ENCODE measurements at places on chromosomes 1 and 21. TPM values are rescaled to one million over a fixed set of nuclear protein-coding genes. Genes with fewer than 3 reads are reported as not detected.

The IVL gene
- 0.09 TPM for polyA plus RNA-seq

The TLCD4 gene
- polyA plus RNA-seq, result 6.4 TPM

The OR6K3 gene
- 0.08 TPM for polyA plus RNA-seq

The UBAP2L gene
- polyA plus RNA-seq, result 185 TPM

The GBP2 gene
- 2.0 TPM for polyA plus RNA-seq

The BSND gene
- 3.3 TPM for polyA plus RNA-seq

The KIF14 gene
- 9.1 TPM for polyA plus RNA-seq

The PODN gene
- polyA plus RNA-seq, result 2.6 TPM

The ELF3 gene
- polyA plus RNA-seq, result 40.7 TPM

The ACBD3 gene
- 52.2 TPM for polyA plus RNA-seq

The DAP3 gene
- 127 TPM for polyA plus RNA-seq

The TNFRSF4 gene
- polyA plus RNA-seq, result 2.4 TPM

The LYPD8 gene
- polyA plus RNA-seq, result not detected

The OLFM3 gene
- 37.8 TPM for polyA plus RNA-seq

The TSPAN1 gene
- polyA plus RNA-seq, result 51.5 TPM

The TSPAN2 gene
- 37.8 TPM for polyA plus RNA-seq

The LRRC8C gene
- polyA plus RNA-seq, result 5.7 TPM

The OR2G6 gene
- 0.11 TPM for polyA plus RNA-seq

The AGRN gene
- polyA plus RNA-seq, result 188 TPM

The LRIF1 gene
- 13.6 TPM for polyA plus RNA-seq

The LCK gene
- polyA plus RNA-seq, result 3.4 TPM
